T-helper 9 cell (primary cell): ENCODE measurements at places on chromosomes 16 and 17.
A peak's percentile ranks its signal among the peaks of the same experiment; 100 is the strongest.

GRCh38 chr17:63780507-63780906, 6.5 kb downstream of the DDX42 start:
- no peak for DNase-seq

DNA sequence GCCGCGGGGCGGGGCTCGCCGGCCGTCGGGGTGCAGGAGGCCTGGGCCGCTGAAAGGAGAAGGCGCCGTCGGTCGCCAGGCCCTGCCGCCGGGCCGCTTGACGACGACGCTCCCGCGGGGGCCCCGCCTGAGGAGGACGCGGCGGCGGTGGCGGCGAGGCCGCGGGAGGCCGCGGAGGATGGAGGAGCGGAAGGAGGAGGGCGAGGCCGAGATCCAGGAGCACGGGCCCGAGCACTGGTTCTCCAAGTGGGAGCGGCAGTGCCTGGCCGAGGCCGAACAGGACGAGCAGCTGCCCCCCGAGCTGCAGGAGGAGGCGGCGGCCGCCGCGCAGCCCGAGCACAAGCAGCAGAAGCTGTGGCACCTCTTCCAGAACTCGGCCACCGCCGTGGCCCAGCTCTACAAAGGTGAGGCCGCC, 430 bp downstream of the HAPSTR1 start:
- DNase-seq = peak; percentile 25

DNA sequence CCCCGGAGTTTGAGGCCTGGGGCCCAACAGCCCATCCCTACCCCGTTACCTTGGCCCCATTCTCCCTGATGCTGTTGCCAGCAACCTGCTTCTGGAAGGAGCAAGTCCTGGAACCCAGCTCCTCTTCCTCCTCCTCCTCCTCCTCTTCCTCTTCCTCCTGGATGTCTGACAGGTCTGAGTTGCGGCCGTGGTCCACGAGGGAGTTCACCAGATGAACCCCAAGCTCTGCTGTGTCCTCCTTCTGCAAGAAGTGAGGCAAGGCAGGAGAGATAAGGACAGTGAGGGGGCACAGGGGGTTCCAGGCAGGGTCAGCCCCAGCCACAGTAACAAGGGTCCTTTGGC, 18.7 kb downstream of the TSPOAP1 start:
- DNase-seq = no peak

DNA sequence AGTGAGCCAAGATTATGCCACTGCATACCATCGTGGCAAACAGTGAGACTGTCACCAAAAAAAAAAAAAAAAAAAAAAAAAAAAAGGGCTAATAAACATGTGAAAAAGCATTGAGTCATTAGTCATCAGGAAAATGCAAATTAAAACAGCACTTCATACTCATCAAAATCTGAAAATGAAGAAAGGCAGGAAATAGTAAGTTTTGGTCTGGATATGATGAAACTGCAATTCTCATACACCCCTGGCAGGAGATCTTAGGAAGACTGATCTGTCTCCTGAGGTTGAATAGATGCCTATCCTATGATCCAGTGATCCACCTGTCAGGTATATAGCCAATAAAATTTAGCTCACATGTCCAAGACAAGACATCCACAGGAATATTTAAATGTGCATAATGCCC, 212.7 kb downstream of the CPPED1 start:
- DNase-seq = no peak

- no peak for DNase-seq
Observed at GRCh38 chr16:5715155-5715554, 617.6 kb upstream of the EEF2KMT start.

- no peak for DNase-seq
Observed at GRCh38 chr17:416293-417206, 63.9 kb upstream of the RPH3AL start.

DNA sequence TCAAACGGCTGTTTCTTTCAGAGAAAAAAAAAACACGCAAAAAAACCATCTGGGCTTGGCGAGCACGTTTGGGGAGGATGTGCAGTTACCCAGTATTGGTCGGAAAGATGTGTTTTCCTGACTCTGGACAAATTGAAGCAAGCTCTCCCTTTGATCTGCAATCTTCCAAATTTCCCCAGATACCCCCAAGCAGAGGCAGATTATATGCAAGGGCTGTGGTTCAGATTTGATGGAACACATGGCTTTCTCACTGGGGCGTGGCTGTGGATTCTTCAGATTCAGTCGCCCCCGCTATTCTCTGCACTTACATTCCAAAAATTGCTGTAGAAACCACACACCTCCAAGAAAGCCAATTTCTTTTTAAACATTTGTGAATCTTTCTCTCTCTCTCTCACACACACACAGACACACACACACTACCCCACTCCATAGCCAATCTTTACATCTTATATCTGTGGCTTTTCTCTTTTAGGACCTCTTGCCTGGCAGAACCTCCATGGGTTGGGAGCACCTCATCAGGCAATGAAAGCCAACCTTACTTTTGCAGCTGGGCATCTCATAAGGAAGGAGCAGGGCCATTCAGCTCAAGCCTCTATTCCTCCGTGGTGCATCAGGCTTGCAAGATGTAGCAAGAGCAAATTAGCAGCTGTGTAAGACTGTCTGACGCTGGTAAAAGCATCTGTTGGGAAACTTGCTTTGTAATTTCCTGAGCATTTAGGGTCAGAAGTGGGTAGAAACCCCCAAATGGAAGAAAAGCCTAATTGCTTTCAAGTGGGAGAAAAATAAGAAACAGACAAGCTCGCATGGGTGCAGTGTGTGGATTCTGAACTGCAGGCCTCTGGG, 103.9 kb upstream of the FAM20A start:
- no peak for DNase-seq

DNA sequence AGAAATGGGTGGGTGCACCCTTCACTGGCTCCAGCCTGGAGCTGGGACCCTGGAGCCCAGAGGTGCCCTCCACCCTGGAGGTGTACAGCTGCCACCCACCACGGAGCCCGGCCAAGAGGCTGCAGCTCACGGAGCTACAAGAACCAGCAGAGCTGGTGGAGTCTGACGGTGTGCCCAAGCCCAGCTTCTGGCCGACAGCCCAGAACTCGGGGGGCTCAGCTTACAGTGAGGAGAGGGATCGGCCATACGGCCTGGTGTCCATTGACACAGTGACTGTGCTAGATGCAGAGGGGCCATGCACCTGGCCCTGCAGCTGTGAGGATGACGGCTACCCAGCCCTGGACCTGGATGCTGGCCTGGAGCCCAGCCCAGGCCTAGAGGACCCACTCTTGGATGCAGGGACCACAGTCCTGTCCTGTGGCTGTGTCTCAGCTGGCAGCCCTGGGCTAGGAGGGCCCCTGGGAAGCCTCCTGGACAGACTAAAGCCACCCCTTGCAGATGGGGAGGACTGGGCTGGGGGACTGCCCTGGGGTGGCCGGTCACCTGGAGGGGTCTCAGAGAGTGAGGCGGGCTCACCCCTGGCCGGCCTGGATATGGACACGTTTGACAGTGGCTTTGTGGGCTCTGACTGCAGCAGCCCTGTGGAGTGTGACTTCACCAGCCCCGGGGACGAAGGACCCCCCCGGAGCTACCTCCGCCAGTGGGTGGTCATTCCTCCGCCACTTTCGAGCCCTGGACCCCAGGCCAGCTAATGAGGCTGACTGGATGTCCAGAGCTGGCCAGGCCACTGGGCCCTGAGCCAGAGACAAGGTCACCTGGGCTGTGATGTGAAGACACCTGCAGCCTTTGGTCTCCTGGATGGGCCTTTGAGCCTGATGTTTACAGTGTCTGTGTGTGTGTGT, 46.8 kb downstream of the IL21R start:
- DNase-seq = no peak
